ENCODE measurements at places on chromosomes 12 and 14.

- DNase-seq, result no peak
- no peaks in the 10 kb centered on the region for H3K4me1 ChIP-seq
- H3K4me3 ChIP-seq, result no peak overlapping the region
Observed at GRCh38 chr12:50790081-50790480, 26.2 kb downstream of the ATF1 start.

DNA sequence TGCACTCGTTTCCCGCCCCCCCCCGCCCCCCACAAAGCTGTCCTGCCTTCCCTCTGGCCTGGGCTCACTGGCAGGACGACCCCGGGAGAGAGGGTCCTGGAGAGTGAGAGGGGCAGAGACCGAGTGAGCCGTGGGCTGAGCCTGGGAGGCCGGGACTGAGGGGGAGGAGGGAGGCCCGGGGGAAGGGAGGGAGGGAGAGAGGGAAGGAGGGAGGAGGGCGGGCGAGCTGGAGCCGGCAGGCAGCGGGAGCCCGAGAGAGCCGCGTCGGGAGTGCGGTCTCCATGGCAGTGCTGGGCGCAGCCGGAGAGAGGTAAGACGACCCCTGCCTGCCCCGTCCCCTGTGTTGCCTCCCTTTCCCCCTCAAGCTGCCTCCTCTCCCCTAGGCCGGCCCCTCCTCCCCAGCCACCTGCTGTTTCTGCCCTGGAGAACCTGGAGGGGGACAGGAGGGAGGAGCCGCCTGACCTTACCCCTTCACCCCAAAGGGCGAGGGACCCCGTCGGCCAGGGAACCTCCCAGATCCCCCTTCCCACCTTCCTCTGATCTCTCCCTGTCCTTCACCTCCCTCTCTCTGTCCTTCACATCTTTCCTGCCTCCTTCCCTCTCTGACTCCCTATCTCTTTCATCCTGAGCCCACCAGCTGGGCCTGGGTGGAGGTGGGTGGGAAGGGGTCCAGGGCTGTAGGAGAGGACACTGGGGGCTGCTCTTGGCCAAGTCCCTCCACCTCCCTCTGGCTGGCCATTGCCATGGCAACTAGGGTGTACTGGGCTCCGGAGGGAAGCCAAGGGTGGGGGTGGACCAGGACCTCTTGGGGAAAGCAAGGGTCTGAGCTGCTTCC is at the start of gene GPR162:
Gene GPR162 (plus strand): TSS at position 231 of the 835 bp plus-strand sequence. CDS start 2,078 bp downstream, outside the sequence.
- H3K27ac ChIP-seq, result no peak within 1 kb of the TSS
- peaks cover 32% of the 10 kb centered on the region for H3K36me3 ChIP-seq
- no peak for DNase-seq
- no peaks in the 10 kb centered on the region for H3K27me3 ChIP-seq

DNA sequence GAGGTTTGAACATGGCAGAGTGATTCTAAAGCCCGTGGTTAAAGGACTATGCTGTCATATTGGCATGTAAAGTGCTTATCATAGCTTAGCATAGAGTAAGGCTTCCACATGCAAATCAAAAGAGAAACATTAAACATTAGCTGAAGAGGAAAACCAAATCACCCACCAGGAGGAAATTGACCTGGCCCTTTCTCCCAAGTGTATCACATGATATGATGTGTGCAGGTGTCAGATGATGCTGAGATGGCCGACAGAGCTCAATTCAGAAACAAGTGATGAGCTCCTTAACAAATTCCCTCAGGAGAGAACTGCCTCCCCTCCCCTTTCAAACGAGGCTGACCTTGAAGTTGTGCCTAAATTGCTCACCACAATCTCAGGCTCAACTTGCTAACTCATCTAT is 217.1 kb upstream of the BTG1 start:
- no peaks in the 10 kb centered on the region for H3K27me3 ChIP-seq
- H3K4me1 ChIP-seq, result peaks cover 27% of the 10 kb centered on the region
- no peaks in the 10 kb centered on the region for H3K36me3 ChIP-seq
- H3K4me3 ChIP-seq, result no peak overlapping the region
- peak overlapping the region; percentile 58 for H3K27ac ChIP-seq
- no peak for DNase-seq

GRCh38 chr14:71780075-71780474 is 152.2 kb upstream of the RGS6 start:
- no peaks in the 10 kb centered on the region for H3K36me3 ChIP-seq
- H3K4me3 ChIP-seq, result no peak overlapping the region
- H3K4me1 ChIP-seq, result no peaks in the 10 kb centered on the region
- no peak for DNase-seq
- H3K27ac ChIP-seq, result no peak overlapping the region
- H3K27me3 ChIP-seq, result no peaks in the 10 kb centered on the region

DNA sequence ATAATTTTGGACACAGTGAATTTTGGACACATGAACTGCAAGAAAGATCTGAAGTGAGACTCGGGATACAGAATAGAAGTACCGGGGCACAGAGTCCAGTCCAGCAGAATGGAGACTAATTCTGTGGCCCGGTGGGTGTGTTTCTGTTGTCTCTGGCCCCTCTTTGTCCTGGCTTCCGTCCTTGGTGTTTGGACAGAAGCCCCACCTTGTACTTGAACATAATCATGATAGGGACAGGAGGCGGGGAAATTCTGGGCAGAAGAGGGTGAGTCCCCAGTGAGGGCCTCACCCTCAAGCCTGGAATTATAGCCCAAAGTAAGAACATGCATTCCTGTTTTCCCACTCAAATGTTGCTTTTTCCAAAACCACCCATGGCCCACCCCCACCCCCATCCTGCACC is 39.9 kb downstream of the TNFAIP2 start:
- H3K27me3 ChIP-seq, result no peaks in the 10 kb centered on the region
- no peaks in the 10 kb centered on the region for H3K4me1 ChIP-seq
- H3K4me3 ChIP-seq, result no peak overlapping the region
- H3K27ac ChIP-seq, result no peak overlapping the region

GRCh38 chr14:69796797-69797500 is at the start of gene SLC10A1:
TSS of gene SLC10A1 (minus strand) at chr14:69797241. CDS start at chr14:69797155, 86 bp downstream.
- no peaks in the 10 kb centered on the region for H3K4me1 ChIP-seq
- H3K4me3 ChIP-seq, result no peak within 1 kb of the TSS
- H3K27ac ChIP-seq, result no peak within 1 kb of the TSS
- H3K27me3 ChIP-seq, result no peaks in the 10 kb centered on the region
- DNase-seq, result no peak
- no peaks in the 10 kb centered on the region for H3K36me3 ChIP-seq

DNA sequence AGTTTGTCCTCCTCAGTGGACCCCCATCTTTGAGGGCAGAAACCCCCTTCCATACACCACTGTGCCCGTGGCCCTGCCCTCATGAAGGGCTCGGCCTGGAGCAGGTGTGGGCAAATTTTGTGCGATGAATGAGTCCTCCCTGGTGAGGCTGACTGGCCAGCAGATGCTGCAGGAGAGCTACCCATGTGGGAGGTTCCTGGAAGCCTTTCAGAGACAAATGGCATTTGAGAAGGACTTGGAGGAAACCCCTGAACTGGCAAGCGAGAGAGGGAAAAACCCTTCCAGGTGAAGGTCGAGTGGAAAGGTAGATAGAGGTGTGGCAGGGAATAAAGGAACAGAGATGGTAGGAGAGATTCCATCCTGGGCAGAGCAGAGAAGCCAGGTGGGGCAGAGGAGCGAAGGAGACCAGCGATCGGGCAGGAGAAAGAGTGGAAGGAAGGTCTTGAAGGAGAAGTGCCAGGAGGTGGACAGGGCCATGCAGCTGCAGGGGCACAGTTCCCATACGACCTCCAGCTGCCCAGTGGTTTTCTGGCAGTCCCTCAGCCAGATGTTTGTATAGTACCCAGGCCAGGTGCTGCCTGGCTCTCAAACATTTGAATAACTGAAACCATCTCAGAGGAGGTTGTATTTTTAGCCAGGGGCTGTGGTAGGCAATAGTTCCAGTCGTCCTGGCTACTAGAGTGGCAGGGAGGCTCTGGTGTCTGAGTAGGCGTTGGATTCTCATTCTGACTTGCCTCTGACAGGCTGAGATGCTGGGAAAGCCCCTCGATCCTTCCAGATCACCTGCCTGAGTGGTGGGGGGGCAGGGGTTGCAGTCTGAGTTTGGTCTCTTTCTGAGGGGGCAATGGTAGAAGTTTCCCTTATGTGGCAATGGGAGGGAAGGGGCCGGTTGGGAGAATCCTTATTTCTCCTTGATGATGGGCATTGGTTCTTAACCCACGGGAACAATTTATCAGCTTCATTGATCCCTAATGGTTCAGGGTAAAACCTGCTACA is 40.1 kb downstream of the FBXL14 start:
- no peak overlapping the region for H3K27ac ChIP-seq
- no peaks in the 10 kb centered on the region for H3K36me3 ChIP-seq
- no peaks in the 10 kb centered on the region for H3K4me1 ChIP-seq
- DNase-seq, result no peak

GRCh38 chr12:114733919-114734318 is 49.9 kb upstream of the TBX3 start:
- DNase-seq, result no peak
- no peak overlapping the region for H3K27ac ChIP-seq
- H3K4me3 ChIP-seq, result no peak overlapping the region
- no peaks in the 10 kb centered on the region for H3K4me1 ChIP-seq
- H3K36me3 ChIP-seq, result no peaks in the 10 kb centered on the region
- no peaks in the 10 kb centered on the region for H3K27me3 ChIP-seq

GRCh38 chr12:4286228-4286627 is 12.7 kb downstream of the CCND2 start:
- H3K36me3 ChIP-seq, result peaks cover 96% of the 10 kb centered on the region
- DNase-seq, result no peak
- no peak overlapping the region for H3K27ac ChIP-seq
- H3K4me1 ChIP-seq, result peaks cover 29% of the 10 kb centered on the region
- no peak overlapping the region for H3K4me3 ChIP-seq
- H3K27me3 ChIP-seq, result no peaks in the 10 kb centered on the region

DNA sequence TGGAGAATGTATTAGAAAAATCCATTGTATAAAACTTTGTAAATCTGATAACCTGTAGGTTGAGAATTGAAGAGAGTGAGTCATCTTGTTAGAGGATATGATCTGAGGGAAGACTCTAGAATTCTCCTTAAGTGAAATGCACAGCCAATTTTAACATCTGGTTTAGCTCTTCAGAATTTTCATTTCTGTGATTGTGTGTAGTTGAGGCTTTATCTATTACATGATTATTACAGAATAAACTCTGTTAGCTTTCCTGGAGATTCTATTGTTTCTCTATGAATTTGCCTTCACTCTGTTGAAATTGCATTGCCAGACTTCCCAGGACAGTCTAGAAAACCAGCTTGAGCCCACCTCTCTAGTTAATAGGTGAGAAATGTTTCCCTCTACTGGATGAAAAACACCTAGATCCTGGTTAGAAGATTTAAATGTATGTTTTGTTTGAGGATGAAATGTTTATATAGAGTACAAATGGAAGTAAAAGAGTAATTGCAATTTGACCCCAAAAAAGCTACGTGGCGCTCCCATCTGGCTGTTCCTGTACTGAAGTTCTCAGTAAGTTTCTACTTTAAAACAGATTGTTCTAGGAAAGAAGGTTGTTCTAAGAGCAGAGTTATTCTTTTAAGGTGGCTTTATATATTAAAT is 2.9 kb downstream of the NUDT4 start:
- peaks cover 14% of the 10 kb centered on the region for H3K4me1 ChIP-seq
- H3K4me3 ChIP-seq, result peak overlapping the region; percentile 81
- no peaks in the 10 kb centered on the region for H3K27me3 ChIP-seq
- no peaks in the 10 kb centered on the region for H3K36me3 ChIP-seq

DNA sequence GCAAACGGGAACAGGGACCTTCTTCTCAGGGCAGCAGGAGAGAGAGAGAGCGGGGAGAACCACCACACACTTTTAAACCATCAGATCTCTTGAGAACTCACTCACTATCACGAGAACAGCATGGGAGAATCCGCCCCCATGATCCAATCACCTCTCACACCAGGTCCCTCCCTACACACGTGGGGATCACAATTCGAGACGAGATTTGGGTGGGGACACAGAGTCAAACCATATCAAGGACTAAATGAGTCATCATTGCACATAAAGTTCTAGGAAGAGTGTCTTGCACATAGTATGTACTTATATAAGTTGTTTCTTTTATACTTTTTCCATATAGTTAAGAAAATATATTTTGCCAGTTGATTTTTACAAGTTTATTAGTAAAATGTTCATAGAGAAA is 17.6 kb upstream of the NTN4 start:
- no peak overlapping the region for H3K4me3 ChIP-seq
- no peak overlapping the region for H3K27ac ChIP-seq
- no peaks in the 10 kb centered on the region for H3K36me3 ChIP-seq
- no peaks in the 10 kb centered on the region for H3K27me3 ChIP-seq
- no peak for DNase-seq

- H3K27ac ChIP-seq, result no peak overlapping the region
- H3K4me1 ChIP-seq, result no peaks in the 10 kb centered on the region
- H3K36me3 ChIP-seq, result no peaks in the 10 kb centered on the region
- DNase-seq, result no peak
- H3K4me3 ChIP-seq, result no peak overlapping the region
- H3K27me3 ChIP-seq, result no peaks in the 10 kb centered on the region
Observed at GRCh38 chr14:95047754-95048153, 109.6 kb downstream of the DICER1 start.

GRCh38 chr14:33836900-33837577 is 113.8 kb downstream of the EGLN3 start:
- H3K27me3 ChIP-seq, result no peaks in the 10 kb centered on the region
- no peaks in the 10 kb centered on the region for H3K4me1 ChIP-seq
- H3K4me3 ChIP-seq, result no peak overlapping the region
- DNase-seq, result no peak
